Nephron progenitor cell (in vitro differentiated cells): ENCODE measurements at places on chromosomes 12 and 14.

DNA sequence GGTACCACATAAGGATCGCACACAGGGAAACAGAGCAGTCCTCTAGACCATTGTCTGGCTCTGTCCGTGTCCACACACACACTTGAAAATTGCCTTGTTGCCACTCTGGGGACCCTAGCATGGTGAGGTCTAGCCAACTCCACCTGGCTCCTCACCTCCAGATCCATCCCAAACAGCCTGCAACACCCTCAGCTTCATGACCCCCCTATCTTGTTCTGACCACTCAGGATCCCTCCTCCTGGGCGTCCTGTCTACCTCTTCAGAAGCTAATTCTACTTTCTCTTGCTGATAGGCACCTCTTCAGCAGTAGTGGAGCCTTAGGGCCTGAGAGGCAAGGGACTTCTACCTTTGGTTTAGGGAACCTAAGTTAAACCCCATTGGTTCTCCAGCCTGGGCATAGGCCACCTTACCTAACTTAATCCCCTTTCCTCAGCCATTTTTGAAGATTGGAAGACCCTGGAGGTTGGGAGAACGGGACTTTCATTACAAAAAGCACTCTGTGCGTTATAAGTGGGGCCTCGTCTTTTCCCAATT, 697 bp upstream of the HOXC5 start:
- peak; percentile 15 for DNase-seq

DNA sequence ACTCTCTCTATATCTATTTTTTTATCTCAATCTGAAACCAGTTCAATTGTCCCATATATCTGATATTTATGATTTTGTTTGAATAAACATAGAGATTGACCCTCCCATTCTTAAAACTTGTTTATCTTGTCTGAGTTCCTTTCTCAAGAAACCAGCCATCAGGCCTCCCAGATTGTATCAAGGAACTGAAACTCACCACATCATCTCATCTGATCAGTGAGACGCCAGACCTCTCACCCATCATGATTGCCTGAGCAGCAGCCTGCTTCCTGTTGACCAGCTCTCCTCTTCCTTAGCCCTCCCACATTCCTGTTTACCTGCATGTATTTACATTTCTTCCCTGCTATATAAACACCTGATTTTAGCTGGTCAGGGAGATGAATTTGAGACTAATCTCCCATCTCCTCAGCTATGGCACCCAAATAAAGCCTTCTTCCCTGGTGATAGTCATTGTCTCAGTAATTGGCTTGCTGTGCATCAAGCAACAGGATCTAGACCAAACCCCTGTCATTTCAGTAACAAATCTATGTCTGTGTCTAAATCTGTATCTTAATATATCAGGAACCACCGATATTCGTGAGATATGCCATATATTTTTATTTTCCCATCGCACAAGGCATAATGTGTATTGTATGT, 323.6 kb downstream of the TMTC2 start:
- DNase-seq, result no peak

DNA sequence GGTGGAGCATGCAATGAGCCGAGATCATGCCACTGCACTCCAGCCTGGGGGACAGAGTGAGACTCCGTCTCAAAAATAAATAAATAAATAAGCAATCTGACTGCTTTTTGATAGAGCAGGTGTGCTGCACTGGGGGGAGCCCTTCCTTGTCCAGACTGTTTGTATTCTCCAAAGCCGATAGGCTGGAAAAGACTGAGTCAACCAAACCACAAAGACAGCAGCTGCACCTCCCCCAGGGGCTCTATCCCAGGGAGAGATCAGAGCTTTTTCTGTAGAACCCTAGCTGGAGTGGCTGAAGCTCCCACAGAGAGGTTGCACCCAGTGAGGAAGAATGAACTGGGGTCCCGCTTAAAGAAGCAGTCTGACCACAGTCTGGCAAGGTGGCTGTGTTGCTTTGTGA, 45.8 kb upstream of the LALBA start:
- no peak for DNase-seq

- DNase-seq, result no peak
Measured at GRCh38 chr12:83388551-83388950, 701.8 kb downstream of the TMTC2 start.

DNA sequence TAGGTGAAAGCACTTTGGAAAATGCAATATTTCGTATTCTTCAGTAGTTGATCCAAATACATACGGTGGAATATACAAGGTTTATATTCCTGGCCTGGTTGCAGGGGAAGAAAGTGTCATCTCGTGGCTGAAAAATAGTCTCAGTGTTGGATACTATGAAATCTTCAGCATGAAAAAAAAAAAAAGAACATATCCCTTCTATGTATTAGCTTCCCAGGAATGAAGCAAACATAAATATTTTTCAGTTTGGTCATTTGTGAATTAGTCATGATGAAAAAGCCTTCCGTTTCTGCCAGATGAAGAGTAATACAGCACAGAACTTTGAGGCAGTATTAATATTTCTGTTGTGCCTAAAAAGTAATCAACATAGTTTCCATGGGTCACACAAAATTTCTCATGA, 36.7 kb downstream of the FLRT2 start:
- no peak for DNase-seq

DNA sequence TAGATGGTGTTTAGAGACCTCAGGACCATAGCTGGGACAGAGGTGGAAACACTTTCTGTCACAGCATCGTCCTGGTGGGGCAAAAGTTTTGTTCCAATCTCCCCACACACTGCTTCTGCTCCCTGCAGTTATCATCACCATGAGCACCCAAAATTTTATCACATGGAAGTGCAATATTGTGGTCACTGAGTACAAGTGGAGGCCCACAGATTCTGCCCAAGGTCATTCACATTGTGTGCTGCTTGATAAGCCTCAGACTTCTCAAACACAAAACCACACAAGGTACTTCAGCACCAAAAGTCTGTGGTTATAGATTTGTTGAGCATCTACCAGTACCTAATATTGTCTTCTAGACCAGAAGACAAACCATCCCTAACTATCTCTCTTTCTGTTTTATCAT, 554 bp upstream of the KRT77 start:
- no peak for DNase-seq

GRCh38 chr12:95988506-95989275, 7.5 kb downstream of the HAL start:
- DNase-seq, result no peak

DNA sequence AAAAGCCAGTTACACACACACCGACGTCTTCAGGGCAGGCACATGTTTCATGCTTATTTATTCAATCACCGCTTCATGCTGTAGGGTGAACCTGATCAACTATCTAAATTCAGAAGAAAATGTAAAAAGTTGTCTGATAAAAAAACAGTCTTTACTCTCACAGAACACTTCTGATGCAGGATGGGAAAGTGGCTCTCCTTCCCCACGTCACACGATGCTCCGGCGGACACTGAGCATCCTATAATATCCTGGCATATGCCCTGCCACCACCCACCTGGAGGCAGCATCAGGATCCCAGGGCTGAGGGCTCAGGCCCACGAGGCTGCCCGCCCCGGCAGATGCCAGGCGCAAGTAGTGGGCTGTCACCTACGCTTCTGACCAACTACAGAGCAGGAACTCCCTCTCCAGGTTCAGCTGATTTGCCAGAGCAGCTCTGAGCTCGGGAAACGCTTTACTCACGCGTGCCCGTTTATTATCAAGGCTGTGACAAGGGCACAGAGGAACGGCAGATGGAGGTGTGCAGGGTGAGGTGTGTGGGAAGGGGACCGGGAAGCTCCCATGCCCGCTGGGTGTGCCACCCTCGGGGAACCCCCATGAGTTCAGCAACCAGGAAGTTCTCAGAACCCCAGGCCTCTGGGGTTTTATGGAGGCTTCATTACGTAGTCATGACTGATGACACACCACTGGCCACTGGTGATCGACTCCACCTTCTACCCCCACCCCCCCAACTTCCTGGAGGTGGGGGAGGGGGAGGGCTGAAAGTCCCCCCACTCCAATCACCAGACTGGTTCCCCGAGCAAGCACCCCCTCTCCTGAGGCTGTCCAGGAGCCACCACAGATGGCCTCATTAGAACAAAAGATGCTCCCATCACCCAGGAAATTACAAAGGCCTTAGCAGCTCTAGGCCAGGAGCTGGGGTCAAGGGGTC, 32.1 kb downstream of the SLC15A4 start:
- DNase-seq, result no peak
